ENCODE measurements at places on chromosomes 1 and 21. TPM values are rescaled to one million over a fixed set of nuclear protein-coding genes. Genes with fewer than 3 reads are reported as not detected.

GRCh38 chr1:203480525-203481084 lies 5.0 kb downstream of the PRELP start:
- H3K36me3 ChIP-seq: no peaks in the 10 kb centered on the region
- no peaks in the 10 kb centered on the region for H3K27me3 ChIP-seq
- no peak for DNase-seq
- no peaks in the 10 kb centered on the region for H3K4me1 ChIP-seq
- no peak overlapping the region for H3K27ac ChIP-seq
- H3K4me3 ChIP-seq: no peak overlapping the region

DNA sequence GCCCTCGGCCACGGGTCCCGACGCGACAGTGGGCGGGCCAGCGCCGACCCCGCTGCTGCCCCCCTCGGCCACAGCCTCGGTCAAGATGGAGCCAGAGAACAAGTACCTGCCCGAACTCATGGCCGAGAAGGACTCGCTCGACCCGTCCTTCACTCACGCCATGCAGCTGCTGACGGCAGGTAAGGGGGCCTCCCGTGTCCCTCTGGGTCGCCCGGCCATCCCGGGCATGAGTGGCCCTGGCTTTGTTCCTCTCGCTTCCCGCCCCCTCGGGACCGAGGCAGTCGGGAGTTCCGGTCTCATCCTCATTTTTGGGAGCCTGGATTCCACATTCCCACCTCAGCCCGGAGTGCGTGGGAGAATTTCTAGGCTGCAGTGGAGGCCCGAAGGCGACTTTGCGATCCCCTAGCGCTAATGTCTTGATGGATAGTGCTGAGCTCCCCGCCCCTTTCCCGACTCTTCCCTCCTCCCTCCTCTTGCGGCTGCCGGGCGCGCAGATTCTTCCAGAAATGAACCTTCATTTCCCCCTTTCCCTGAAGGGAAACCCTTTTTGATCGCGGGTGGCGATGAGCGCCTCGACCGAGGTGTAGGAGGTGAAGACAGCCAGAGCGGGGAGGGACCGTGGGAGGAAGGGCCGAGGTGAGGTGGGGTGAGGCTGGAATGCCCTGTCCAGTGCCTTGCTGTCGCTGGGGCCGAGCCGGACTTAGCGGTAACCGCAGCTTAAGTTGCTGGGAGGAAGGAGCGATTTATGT lies 705 bp downstream of the KHDRBS1 start:
- H3K36me3 ChIP-seq: peaks cover 7% of the 10 kb centered on the region
- H3K27ac ChIP-seq: peak overlapping the region; percentile 100
- peak overlapping the region; percentile 100 for H3K4me3 ChIP-seq
- DNase-seq: peak; percentile 70
- H3K4me1 ChIP-seq: peaks cover 20% of the 10 kb centered on the region

DNA sequence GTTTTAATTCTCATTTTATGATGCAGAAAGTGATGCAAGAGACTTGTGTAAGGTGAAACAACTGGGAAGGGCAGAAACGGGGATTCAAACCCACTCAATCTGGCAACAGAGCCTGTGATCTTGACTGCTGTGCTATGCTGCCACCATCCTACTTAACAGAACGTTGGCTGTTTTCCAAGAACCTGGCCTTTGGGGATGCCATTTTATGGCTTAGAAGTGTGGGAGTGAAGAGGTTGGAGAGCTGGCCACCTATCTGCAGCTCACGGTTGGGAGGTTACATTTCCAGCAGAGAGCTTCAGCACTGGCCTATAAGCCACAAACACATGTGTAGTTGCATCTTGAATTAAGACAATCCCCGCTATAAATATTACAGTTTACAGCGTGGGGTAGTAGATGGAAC lies 235.3 kb downstream of the PRDM2 start:
- H3K4me1 ChIP-seq: no peaks in the 10 kb centered on the region
- no peak overlapping the region for H3K27ac ChIP-seq
- H3K4me3 ChIP-seq: no peak overlapping the region

GRCh38 chr1:171869097-171869496 lies 27.8 kb downstream of the DNM3 start:
- no peaks in the 10 kb centered on the region for H3K36me3 ChIP-seq
- H3K27ac ChIP-seq: no peak overlapping the region
- no peaks in the 10 kb centered on the region for H3K4me1 ChIP-seq
- DNase-seq: no peak
- H3K4me3 ChIP-seq: no peak overlapping the region
- H3K27me3 ChIP-seq: no peaks in the 10 kb centered on the region

- H3K4me3 ChIP-seq: no peak overlapping the region
- no peak overlapping the region for H3K27ac ChIP-seq
Measured at GRCh38 chr1:51002516-51002915, 32.5 kb downstream of the CDKN2C start.

GRCh38 chr1:29703596-29704370 lies 467.5 kb downstream of the PTPRU start:
- peaks cover 20% of the 10 kb centered on the region for H3K4me1 ChIP-seq
- no peaks in the 10 kb centered on the region for H3K36me3 ChIP-seq
- H3K4me3 ChIP-seq: no peak overlapping the region
- DNase-seq: peak; percentile 61
- H3K27me3 ChIP-seq: no peaks in the 10 kb centered on the region

- no peaks in the 10 kb centered on the region for H3K36me3 ChIP-seq
- H3K4me3 ChIP-seq: peak overlapping the region; percentile 47
Measured at GRCh38 chr1:89762386-89762778, 58.5 kb upstream of the LRRC8D start.

GRCh38 chr1:91123319-91123718 lies 101.5 kb upstream of the ZNF644 start:
- no peaks in the 10 kb centered on the region for H3K4me1 ChIP-seq

- H3K27me3 ChIP-seq: no peaks in the 10 kb centered on the region
- no peaks in the 10 kb centered on the region for H3K36me3 ChIP-seq
- no peak for DNase-seq
- no peak overlapping the region for H3K27ac ChIP-seq
- no peak overlapping the region for H3K4me3 ChIP-seq
Measured at GRCh38 chr1:72690871-72691270, 408.5 kb upstream of the NEGR1 start.

DNA sequence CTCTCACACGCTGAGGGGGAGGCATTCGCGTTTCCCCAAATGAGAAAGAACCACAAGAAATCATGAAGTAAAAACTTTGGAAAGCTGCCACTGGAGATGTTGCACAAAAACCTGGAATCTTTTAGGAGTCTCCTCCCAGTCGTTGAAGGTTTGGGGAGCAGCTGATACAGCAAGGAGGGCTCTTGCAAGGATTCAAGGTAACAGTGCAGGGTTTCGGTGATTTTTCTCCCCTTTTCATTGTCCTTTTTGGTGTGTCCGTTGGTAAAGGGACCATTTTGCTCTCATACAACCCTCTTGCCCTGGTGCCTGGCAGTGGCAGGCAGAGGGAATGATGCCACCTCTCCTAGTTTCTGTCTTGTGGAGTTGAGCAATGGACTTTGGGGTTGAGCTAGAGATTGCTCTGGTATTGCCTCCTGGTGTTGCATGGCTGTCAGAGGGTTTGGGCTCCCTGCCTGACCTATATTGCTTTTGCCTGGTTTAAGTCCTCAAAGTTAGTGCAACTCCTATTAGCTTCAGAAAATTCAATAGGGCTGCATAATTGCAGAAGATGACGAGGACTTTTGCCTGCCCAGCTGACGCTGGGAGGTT lies 872 bp downstream of the BRINP2 start:
- peaks cover 57% of the 10 kb centered on the region for H3K27me3 ChIP-seq
- no peaks in the 10 kb centered on the region for H3K36me3 ChIP-seq
- H3K27ac ChIP-seq: no peak overlapping the region
- peaks cover 4% of the 10 kb centered on the region for H3K4me1 ChIP-seq
- H3K4me3 ChIP-seq: peak overlapping the region; percentile 44
- no peak for DNase-seq

DNA sequence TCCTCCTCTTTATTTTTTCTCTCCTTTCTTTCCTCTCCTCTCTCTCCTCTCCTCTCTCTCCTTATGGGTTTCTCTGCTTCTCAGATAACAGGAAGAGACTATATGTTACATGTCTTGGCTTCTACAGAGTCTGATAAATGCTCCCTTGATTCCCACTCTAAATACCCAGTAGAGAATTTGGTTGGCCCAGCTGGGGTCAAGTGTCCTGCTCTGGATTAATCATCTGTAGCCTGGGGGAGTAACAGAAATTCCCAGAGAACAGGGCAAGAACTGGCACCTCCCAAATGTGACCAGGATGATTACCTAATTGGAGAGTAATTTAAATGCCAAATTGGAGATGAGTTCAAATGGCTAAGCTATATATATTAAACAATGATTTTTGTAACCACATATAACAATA lies 146.1 kb upstream of the LMO4 start:
- DNase-seq: no peak
- no peaks in the 10 kb centered on the region for H3K4me1 ChIP-seq
- no peak overlapping the region for H3K4me3 ChIP-seq
- no peaks in the 10 kb centered on the region for H3K27me3 ChIP-seq
- H3K36me3 ChIP-seq: no peaks in the 10 kb centered on the region

- H3K27me3 ChIP-seq: no peaks in the 10 kb centered on the region
- no peaks in the 10 kb centered on the region for H3K36me3 ChIP-seq
- no peak for DNase-seq
- H3K4me1 ChIP-seq: no peaks in the 10 kb centered on the region
- no peak overlapping the region for H3K27ac ChIP-seq
Measured at GRCh38 chr1:6100861-6101783, 55.4 kb downstream of the KCNAB2 start.

GRCh38 chr1:78884685-78885452 lies 121.7 kb downstream of the ADGRL4 start:
- peak; percentile 69 for DNase-seq
- H3K27me3 ChIP-seq: no peaks in the 10 kb centered on the region
- H3K4me1 ChIP-seq: peaks cover 15% of the 10 kb centered on the region
- no peak overlapping the region for H3K27ac ChIP-seq
- H3K36me3 ChIP-seq: no peaks in the 10 kb centered on the region
- H3K4me3 ChIP-seq: no peak overlapping the region

GRCh38 chr1:118958140-118958539 lies 30.0 kb downstream of the TBX15 start:
- H3K36me3 ChIP-seq: no peaks in the 10 kb centered on the region
- H3K4me1 ChIP-seq: no peaks in the 10 kb centered on the region
- H3K27me3 ChIP-seq: no peaks in the 10 kb centered on the region
- H3K27ac ChIP-seq: no peak overlapping the region
- DNase-seq: no peak

- no peaks in the 10 kb centered on the region for H3K27me3 ChIP-seq
- H3K27ac ChIP-seq: peak overlapping the region; percentile 86
- H3K4me3 ChIP-seq: peak overlapping the region; percentile 29
- DNase-seq: peak; percentile 76
Measured at GRCh38 chr1:214439352-214440119, 111.9 kb downstream of the PTPN14 start.

DNA sequence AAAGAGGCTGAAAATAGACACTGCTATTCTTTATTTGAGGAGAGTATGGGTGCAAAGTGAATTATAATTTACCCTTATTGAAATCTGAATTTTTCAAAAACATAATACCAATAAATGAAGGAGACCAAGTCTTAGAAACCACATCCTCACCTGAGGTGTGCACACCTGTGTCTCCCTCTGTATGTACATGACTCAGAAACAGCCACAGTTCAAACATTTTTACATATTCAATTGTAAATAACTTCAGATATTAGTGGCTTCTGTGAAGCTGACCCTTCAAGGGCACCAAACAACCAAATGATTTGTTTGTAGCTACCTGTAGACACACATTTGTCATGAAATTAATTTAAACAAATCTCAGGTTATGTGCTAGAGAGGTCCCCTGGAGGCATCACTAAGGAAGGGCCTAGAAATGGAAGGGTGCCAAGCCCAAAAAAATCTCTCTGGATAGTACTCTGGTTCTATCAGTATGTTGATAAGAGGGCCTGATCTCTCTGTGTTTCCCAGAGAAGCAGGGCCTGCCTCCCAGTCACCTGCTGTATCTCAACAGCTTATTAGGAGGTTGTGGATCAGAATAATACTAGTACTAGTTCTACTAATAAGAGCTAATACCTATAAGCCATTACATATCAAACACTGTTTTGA lies 28.1 kb downstream of the ERI3 start:
- DNase-seq: no peak
- H3K4me1 ChIP-seq: peaks cover 27% of the 10 kb centered on the region
- no peaks in the 10 kb centered on the region for H3K27me3 ChIP-seq

- no peak overlapping the region for H3K27ac ChIP-seq
- no peak overlapping the region for H3K4me3 ChIP-seq
- H3K27me3 ChIP-seq: peaks cover 30% of the 10 kb centered on the region
- H3K4me1 ChIP-seq: no peaks in the 10 kb centered on the region
- DNase-seq: no peak
Measured at GRCh38 chr1:60162936-60163335, 89.4 kb upstream of the C1orf87 start.

DNA sequence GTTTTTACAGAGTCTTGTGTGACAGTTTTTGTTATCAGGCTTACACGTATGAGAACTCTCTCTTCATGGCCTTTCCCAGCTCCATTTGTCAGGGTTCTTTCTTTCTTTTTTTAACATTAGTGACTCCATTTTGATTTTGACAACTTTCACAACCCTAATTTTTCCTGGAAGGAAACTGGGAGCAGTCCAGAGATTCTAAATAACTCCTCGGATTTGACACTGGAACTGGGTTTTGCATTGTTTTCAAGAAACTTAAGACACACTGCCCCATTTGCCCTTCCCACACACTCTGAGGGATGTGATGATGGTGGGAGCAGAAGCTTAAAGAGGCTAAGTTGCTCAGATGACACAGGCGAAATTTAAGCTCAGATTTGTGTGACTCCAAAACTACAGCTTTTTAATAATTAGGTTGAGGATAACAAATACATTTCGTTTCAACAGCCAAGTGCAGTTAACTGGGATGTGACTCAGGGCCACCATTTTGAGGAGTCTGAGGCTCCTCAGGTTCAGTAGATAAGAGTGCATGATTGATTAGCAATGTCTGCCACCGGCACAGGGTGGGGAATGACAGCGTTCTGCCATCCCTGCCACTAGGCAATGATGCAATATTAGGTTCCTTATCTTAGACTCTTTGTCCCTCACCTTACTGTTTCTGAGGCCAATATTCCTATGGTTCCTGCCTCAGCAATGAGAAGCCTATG lies 95.1 kb upstream of the ATP1A1 start:
- H3K4me1 ChIP-seq: peaks cover 11% of the 10 kb centered on the region
- no peaks in the 10 kb centered on the region for H3K36me3 ChIP-seq
- H3K27ac ChIP-seq: no peak overlapping the region
- no peaks in the 10 kb centered on the region for H3K27me3 ChIP-seq
- no peak for DNase-seq

DNA sequence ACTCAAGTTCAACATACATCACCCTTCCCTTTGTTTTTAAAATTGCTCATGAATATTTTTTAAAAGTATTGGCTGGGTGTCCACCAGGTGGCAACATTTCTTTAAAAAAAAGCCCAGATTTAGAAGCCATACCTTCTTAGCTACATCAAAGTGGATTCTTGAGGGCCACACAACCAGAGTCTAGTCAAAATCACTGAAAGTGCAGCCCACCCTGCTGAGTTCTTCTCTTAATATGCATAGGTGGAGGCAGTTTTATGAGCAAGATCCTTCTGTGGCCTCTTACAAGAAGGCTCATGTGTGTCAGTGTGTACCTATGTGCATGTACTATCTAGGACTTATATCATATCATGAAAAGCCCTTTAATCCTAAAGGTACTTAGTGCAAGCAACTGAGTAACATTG lies 16.9 kb upstream of the GNG12 start:
- H3K4me1 ChIP-seq: no peaks in the 10 kb centered on the region
- DNase-seq: peak; percentile 70
- no peaks in the 10 kb centered on the region for H3K27me3 ChIP-seq

The SLC44A5 gene
- 1.2 TPM for total RNA-seq

The FRRS1 gene
- 12.1 TPM for total RNA-seq

The HES3 gene
- not detected for total RNA-seq

The NMNAT2 gene
- total RNA-seq: 0.17 TPM

The LCE3E gene
- total RNA-seq: not detected

The SERPINC1 gene
- total RNA-seq: not detected

The ASB17 gene
- total RNA-seq: not detected

The KLHDC8A gene
- total RNA-seq: 0.39 TPM

The SPRTN gene
- 27.2 TPM for total RNA-seq

The HSD3B2 gene
- not detected for total RNA-seq

The LIN28A gene
- 0.15 TPM for total RNA-seq

The DDAH1 gene
- 32.5 TPM for total RNA-seq
